ENCODE measurements at places on chromosomes 11 and 22.

DNA sequence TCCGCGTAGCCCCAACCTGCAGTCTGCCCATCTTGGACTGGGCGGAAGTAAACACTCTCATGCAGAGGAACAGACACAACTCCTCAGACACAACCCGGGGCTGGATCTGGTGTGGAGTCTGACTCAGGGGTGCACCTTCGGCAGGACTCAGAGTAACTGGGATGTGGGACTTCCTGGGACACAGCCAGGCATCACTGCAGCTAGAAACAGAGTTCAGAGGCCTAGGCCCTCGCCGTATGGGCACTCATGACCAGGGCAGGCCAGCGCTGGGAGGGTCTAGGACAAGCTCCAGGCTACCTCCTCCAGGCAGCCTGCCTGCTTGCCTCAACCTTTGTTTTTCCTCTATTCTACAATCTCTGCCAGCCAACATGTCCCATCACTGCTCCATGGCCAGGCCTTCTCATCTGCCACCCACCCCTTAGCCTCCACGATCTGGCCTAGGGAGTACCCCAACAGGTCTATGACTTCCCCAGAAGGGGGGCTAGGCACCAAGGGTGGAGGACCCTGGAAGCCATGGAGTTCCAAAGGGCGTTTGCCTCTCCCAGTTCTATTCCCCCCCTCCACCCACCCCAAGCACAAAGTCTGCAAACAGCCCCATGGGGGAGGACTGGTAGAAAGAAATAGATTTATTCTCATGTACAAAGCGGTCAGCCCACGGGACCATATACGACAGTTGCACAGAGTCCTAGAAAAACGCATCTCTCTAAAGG lies 98.5 kb downstream of the PDE2A start:
- no peak for DNase-seq

DNA sequence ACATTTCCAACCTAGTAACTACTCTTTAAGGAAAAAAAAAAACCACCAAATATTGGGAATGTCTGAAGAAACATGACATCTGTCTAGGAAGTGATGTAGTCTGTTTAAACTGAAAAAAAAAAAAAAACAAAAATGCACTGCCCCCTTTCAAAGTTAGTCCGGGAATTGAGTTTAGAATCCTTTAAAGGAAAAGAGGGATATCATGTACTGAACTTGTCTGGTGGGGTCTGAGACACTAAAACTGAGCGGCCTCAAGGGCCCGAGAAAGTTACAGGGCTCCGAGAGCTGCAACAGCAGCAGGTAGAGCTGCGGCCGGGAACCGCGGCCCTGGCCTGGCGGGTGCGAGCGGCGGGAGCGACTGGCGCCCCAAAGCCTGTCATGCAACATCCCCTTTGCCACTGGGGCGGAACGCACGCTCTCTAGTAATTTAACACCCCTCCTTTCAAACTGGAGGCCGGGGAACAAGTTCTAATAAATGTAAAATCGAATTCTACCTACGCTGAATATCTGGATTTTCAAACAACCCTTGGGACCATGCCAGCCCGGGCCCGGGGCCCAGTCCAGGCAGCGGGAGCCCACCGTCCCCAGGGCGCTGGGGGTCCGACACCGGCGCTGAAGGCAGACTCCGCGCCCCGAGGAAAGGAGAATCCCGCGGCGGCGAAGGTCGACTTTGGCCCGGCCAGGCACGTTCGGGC lies 736 bp downstream of the RDX start:
- DNase-seq: no peak

GRCh38 chr11:34358258-34358727 lies 483 bp upstream of the ABTB2 start:
- DNase-seq: no peak

DNA sequence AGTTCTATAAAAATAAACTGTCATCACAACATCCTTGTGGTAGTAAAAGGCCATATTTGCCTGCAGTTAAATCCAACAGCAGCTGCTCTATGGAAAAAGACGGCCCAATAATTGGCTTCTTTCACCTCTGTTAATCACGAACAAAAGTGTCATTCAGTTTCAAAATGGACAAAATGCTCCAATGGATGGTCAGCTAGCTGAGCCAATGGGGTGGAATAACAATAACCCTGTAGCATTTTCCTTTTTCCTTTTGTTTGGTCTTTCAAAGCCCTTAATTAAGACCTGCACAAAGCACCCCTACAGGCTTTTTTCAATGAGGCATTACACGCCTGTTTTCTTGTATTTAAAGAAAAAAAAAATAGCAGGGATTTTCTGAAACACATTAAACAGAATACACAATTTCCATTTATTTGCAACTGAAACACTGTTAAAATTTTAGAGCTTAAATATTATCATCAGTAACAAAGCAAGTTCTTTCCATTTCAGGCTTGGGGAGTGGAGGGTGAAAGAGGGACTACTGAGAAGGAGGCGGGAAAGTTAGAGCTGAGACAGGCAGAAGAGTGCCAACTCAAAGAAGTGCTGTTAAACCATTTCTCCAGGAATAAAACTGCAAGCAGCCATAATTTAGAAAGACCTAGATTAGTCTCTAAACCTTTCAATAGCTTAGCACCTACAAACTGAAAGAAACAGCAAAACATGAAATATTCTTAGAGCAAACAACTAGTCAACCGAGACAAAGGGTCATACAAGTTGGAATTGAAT lies 28.7 kb downstream of the LGR4 start:
- DNase-seq: no peak

DNA sequence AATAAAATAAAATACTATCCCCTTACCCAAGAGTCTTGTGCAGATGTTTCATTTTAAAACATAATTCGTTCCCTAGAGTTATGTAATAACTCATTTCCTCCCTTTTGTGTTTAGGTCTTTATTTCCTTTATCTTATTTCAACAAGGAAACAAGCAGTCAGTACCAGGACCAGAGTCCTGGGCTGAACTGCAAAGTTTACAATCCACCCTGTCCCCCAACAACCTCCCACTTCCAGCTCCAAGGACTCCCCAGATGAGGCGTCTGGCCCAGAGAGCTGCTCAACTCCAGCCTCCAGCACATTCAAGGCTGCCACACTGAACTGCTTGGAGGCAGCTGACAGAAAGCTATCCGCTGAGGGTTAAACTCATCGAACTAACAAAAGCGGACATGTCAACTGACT lies 4.5 kb downstream of the POLDIP3 start:
- no peak for DNase-seq

DNA sequence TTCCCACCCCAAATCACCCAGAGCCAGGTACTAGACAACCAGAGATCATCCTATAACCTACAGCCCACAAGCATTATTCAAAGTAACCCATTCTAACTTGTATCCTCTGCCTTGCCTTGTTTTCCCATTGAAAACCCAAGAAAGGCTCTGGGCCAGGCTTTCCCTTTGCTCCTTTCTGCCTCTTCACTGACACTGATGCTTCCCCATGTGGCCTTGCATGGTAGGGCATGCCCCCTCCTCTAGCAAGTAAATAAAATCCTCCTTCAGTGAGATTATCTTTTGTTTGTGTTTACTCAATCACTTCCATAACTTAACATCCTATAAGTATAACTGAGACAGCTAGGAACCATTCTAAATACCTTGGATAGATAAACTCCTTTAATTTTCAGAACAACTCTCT lies 65.6 kb upstream of the FAR1 start:
- no peak for DNase-seq

GRCh38 chr22:26289611-26290101 lies 120.4 kb downstream of the SEZ6L start:
- DNase-seq: no peak
